A549 treated with GW870086 at 1 μM for 4 hours (cell line): ENCODE measurements at places on chromosomes 12 and 14. TPM values are rescaled to one million over a fixed set of nuclear protein-coding genes. Genes with fewer than 3 reads are reported as not detected.

PSMC6 gene
- total RNA-seq: 79.8 to 110 TPM (median 86.4 TPM) in 5 replicates

SLC7A7 gene
- 18.5 to 20.1 TPM (median 18.8 TPM) in 5 replicates for total RNA-seq

TRAF3 gene
- 15.3 to 21.9 TPM (median 21.2 TPM) in 5 replicates for total RNA-seq

MANSC4 gene
- total RNA-seq: not detected in 5 replicates

KCNJ8 gene
- 0.15 to 0.44 TPM (median 0.31 TPM) in 5 replicates for total RNA-seq

C12orf54 gene
- total RNA-seq: not detected in 5 replicates

FRS2 gene
- total RNA-seq: 7.7 to 13.6 TPM (median 11.5 TPM) in 5 replicates

KLRC1 gene
- not detected in 5 replicates for total RNA-seq

TRPV4 gene
- 0.09 to 0.15 TPM (median 0.11 TPM) in 4 of 5 replicates, not detected in the other for total RNA-seq

MDGA2 gene
- 0.03 TPM in 1 of 5 replicates, not detected in the others for total RNA-seq

RND1 gene
- total RNA-seq: 4.3 to 9.8 TPM (median 8.0 TPM) in 5 replicates

ALDH1L2 gene
- total RNA-seq: 2.7 to 3.7 TPM (median 3.6 TPM) in 5 replicates

IL26 gene
- total RNA-seq: not detected in 5 replicates

NRL gene
- total RNA-seq: 0.75 to 1.1 TPM (median 1.0 TPM) in 5 replicates

TAS2R9 gene
- total RNA-seq: not detected in 5 replicates

GYS2 gene
- not detected in 5 replicates for total RNA-seq

HOXC4 gene
- total RNA-seq: 1.9 to 3.5 TPM (median 3.5 TPM) in 5 replicates

NOS1 gene
- total RNA-seq: 0.40 to 0.64 TPM (median 0.58 TPM) in 5 replicates

NEUROD4 gene
- total RNA-seq: not detected in 5 replicates

NUBPL gene
- total RNA-seq: 6.1 to 10.3 TPM (median 9.4 TPM) in 5 replicates

RIC8B gene
- 7.1 to 10.6 TPM (median 8.9 TPM) in 5 replicates for total RNA-seq

CPNE6 gene
- 0.06 to 0.16 TPM (median 0.15 TPM) in 3 of 5 replicates, not detected in the others for total RNA-seq

RHOJ gene
- total RNA-seq: not detected in 5 replicates
